ENCODE measurements at places on chromosomes 5 and 9.

GRCh38 chr5:122152266-122152900, 23.0 kb downstream of the ZNF474 start:
- no peak for DNase-seq

- DNase-seq: no peak
Measured at GRCh38 chr5:54062958-54063357, 247.4 kb downstream of the ARL15 start.

GRCh38 chr5:7209658-7210057, 186.3 kb upstream of the ADCY2 start:
- DNase-seq: no peak

GRCh38 chr5:113172231-113172826, 195.7 kb downstream of the DCP2 start:
- DNase-seq: no peak

- no peak for DNase-seq
Measured at GRCh38 chr5:168798065-168799023, 219.2 kb upstream of the PANK3 start.

GRCh38 chr9:110257956-110258355, 1.6 kb upstream of the TXN start:
- no peak for DNase-seq

GRCh38 chr9:124495126-124496074, 11.8 kb downstream of the NR5A1 start:
- DNase-seq: no peak

DNA sequence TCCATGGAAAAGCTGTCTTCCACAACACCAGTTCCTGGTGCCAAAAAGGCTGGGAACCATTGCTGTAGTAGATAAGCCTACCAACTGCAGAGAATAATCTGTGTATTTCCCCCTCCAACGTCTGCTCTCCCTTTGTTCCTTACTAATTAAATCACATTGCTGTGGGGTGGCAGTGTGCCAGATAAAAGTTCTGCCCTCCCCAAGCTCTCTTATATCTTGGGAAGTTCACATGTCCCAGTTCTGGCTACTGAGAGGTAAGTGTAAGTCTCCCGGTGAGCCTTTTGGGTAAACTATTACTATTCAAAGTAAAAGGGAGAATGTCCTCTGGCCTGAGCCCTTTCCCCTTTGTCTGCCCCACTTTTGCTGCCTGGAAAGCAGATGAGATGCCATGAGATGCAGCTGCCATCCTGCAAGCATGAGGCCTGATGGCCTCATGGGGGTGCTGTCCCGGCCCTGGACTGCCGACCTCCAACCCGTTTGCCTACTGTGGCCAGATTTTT, 14.7 kb downstream of the ENC1 start:
- DNase-seq: no peak

GRCh38 chr5:37787742-37788141, 52.1 kb downstream of the GDNF start:
- DNase-seq: no peak

GRCh38 chr5:78573318-78573717, 75.3 kb downstream of the LHFPL2 start:
- no peak for DNase-seq

DNA sequence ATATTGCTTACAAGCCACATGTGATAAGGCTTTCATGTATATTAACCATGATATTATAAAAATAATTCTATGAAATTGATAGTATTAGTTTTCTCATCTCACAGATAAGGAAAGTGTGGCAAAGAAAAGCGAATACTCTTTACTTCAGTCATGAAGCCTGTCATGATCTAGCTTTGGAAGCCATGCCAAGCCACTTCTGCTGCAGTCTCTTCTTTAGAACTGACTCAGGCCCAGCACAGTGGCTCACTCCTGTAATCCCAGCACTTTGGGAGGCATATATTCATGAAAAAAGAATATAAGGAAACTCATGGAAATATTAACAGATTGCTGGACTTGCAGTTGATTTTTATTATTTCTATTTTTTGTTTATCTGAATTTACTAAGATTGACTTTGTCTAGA, 42.9 kb upstream of the PJA2 start:
- DNase-seq: no peak

- no peak for DNase-seq
Measured at GRCh38 chr9:22214021-22214420, 204.9 kb upstream of the CDKN2B start.

- DNase-seq: no peak
Measured at GRCh38 chr5:90017239-90017638, 392.3 kb downstream of the CETN3 start.

DNA sequence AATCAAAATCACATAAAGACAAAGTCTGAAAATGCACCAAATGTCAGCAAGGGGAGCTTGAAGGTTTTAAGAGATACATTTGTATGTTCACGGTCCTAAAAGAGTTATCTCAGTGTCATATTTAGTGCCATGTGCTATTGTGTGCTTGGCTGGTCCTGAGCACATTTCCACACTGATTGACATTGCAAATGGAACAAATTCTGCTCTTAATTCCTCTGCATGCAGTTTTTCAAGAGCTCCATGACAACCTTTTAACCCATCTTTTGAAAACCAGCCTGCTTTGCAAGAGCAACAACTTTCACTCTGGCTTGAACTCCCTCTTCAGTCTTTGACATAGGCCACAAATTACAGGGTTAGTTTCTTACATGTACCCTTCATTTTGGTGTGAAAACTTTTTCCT, 175.4 kb upstream of the ACTBL2 start:
- DNase-seq: no peak

DNA sequence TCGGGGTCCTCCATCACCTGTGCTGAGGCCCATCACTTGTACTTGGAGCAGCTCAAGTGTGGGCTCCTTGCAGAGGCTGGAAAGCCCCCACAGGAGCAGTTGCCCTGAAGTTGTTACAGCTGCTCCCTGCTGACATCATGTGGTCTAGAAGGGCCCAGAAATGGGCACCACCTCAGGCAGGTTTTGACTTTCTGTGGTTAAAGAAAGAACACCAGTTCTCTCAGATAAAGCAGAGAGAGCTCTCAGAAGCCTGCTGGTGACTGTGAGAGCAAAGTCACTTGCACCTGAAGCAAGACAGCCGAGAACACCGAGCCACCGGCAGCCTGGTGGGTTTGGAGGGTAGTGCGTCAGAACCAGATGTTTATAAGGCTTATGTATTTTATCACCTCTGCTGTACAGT, 70.4 kb downstream of the MVB12B start:
- no peak for DNase-seq

- no peak for DNase-seq
Measured at GRCh38 chr9:89842267-89842768, 237.5 kb downstream of the GADD45G start.

DNA sequence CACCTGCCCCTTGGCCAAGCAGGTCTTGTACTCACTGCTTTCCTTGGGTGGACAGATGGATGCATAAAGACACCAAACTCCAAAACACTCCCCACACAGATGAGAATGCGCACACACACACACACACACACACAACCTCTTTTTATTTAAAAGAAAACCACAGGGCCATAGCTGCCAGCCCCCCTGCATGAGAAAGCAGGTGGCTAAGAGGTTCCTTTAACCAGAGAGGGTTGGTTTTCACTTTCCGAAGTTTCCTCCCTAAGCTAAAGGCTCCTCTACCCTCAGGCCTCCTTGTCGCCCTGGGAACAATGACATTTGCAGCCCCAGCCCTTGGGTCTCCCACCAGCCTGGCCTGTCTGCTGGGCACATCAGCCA, 11.1 kb downstream of the NR5A1 start:
- DNase-seq: no peak

All from dorsolateral prefrontal cortex (tissue), 122 donors.